NCI-H2081 (cell line): ENCODE measurements at places on chromosomes 12 and 14.

DNA sequence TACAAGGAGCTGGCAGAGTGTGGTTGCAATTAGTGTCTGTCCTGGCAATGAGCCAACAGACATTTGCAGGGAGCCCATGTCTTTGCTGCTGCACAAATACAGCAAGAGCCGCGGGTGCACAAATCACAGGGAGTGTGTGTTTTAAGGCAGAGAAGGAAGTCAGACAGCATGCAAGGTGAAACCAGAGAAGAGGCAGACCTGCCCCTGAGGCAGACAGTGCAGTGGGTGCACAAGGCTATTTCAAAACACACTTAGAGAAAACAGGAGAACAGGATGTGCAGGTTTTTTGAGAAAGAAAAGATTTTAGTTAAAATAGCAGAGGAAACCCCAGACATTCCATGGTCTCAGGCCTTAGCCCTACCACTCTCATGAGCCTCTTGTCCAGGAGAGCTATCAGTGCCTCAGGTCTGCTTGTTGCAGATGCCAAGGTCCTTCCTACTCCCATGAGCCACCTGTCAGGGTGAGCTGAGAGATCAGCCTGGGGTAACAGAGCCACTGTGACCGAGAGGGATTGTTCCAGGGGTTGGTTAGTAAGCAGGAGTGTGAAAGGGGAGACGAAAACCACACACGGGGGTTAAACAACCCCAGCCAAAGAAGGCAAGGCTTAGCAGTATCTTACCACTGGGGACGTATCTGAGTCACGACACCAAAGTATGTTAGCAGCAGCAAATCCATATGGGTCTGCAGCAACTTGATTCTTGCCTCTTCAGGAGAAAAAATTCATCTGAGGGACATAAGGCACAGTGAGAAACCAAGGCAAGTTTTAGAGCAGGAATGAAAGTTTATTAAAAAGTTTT is 78.1 kb downstream of the C14orf132 start:
- DNase-seq: peak; percentile 15

GRCh38 chr12:51898506-51898905 is 8.8 kb upstream of the ACVRL1 start:
- no peak for DNase-seq

DNA sequence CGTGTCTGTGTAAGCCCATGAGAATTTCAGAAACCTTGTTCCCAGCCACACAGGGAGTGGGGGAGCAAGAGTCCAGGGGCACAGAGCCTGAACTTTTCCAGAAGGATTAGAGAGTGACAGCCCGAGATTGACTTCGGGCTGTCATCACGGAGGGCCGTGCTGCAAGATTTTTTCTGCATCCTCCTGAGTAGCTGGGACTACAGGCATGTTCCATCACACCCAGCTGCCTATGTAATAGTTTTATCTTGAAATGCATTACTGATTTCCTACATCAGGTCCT is 14.4 kb downstream of the EVL start:
- no peak for DNase-seq

- DNase-seq: no peak
Measured at GRCh38 chr14:70696026-70696425, 54.3 kb downstream of the TTC9 start.

DNA sequence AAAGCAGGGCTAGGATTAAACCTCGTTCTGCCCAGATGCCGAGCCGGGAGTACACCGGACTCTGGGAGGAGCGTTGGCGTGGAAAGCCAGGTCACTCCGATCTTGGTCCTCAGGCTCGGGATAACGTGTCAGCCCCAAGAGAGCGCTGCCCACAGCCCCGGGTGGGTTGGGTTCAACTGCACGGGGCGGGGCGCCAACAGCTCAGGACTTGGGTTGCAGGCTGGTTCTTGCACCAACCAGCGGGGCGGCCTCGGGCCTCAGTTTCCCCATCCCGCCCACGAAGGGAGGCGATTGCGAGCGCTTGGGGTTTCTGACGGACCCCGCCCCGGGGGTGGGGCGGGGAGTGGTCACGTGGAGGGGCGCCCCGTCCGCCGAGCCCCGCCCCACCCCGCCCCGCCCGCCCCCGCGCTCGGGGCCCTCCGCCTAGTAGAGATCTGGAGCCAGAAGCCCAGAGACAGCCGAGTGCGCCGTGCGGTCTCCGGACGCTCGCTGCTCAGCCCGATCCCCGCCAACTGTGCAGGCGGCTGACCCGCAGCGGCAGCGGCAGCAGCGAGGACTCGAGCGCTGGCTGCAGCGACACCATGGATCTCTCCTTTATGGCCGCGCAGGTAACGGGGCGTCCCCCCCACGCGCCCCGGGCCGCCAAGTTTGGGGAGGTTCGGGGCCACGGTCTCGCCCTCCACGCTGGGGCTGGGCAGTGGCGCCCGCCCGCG is at the start of gene C14orf132:
Gene C14orf132, plus strand, starts transcription at position 443 of the 713 bp plus-strand sequence. Its CDS starts 139 bp downstream, at position 582.
- DNase-seq: peak; percentile 19

DNA sequence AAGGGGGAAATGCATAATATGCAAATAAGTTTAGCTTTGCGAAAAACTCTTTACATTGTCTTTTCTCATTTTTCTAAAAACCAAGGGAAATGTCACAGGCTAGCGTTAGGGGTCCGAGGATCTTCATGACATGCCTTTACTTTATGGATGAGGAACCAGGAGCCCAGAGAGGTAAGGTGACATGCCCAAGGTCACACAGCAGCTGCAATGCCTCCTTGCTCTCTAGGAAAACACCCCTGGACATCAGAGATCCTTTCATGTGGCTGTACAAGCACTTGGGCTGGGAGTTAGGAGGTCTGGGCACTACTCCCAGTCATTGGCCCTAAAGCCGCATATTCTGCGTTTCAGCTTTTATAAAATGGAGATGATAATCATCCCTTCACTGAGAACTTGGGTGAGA is 741 bp downstream of the PROX2 start:
- DNase-seq: no peak

DNA sequence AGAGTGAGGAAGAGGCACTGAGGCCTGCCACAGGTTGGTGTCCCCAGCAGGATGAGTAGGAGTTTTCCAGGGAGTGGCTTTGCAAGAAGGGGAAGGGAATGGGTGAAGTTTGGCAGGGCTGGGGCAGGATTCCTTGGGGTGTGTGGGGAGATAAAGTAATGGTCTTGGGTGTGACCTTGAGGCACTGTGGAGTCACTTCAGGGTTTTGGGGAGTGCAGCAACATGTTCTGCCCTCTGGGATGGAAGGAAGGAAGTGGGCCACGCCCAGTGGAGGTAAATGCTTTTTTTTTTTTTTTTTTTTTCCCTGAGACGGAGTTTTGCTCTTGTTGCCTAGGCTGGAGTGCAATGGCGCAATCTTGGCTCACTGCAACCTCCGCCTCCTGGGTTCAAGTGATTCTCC is 108.9 kb downstream of the ADCK1 start:
- no peak for DNase-seq

GRCh38 chr12:51874000-51874399 is 13.9 kb upstream of the ANKRD33 start:
- DNase-seq: no peak

DNA sequence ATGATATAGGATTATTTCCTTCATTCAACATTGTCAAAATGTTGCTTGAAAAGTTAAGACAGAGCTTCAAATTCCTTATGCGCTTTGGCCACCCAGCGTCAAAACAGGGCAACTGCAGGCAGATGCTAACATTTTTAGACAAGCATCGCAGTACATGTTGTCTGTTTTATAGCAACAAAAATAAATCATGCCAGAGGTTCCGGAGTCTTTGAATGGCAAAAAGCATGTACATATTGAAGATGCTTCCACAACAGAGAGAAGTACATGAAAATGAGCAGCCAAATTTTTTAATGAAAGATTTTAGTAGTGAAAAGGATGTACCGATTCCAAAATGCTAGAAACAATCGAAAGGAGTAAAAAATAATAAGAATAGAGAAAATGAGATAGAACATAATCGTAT is 49.8 kb upstream of the USP15 start:
- DNase-seq: peak; percentile 5

DNA sequence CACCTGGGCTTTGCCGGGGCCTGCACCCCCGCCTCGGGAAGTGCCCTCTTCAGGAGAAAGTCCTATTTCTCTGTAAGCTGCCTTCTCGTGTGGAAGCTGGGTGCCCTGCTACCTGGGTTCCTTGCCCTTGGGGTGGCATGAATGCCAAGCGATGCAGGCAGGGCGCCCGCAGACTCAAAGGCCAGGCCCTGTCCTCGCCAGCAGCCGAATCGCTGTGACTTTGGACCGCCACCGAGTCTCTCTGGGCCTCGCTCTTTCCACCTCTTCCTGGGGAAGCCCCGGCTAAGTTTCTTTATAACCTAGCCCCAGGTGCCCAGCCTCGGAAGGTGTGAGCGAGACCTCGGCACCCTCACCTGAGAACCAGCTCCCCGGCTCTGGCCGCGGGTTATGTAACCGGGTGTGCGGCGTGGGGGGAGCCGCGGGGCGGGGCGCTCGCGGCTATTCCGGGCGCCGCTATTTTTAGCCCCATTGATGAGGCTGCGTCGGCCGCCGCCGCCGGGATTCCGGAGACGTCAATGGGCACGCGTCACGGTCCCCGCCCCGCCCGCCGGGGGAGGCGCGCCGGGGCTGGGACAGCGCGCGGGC is 14.6 kb upstream of the NR4A1 start:
- DNase-seq: peak; percentile 82

DNA sequence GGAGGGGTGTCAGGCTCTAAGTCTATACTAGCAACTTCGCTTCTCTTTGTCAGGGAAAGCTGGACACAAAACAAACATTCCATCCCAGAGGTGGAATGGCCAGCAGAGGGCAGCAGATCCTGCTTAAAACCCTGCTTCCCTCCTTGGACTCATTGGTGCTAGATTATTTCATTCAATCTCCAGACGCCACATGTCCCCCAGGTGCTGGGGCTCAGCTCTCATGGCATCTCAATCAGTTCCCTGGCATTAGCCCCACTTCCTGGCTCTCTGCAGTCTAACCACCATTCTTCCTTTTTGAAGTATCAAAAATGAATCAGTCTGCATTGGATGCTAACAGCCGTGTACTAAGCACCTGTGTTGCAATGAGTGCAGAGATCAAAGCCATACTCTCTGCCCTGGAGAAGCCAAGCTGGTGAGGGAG is 8.1 kb upstream of the PPP1R1A start:
- DNase-seq: peak; percentile 42

DNA sequence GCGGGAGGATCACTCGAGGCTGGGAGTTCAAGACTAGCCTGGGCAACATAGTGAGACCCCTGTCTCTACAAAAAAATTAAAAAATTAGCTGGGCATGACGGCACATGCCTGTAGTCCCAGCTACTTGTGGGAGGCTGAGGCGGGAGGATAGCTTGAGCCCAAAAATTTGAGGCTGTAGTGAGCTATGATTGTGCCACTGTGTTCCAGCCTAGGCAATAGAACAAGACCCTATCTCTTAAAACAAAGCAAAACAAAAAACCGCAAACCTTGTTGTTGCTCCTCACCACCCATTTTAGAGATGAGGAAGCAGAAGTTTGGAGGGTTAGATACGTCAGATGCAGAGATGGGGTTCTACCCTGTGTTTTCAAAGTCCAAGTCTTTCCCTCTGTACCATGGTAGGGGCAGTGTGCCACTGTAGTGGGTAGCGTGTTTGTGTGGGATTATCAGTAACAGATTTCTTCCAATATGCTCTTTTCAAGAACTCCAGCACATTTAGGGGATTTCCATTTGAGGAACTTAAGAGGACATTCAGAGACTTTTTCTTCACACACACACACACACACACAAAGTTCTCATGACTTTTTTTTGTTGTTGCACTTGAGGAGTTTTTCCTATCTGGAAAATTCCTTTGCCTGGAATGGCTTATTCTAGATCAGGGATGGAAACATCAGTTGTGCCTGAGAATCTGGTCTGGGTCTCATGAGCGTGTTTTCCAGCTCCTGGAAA is 186.5 kb downstream of the CHST11 start:
- DNase-seq: no peak

DNA sequence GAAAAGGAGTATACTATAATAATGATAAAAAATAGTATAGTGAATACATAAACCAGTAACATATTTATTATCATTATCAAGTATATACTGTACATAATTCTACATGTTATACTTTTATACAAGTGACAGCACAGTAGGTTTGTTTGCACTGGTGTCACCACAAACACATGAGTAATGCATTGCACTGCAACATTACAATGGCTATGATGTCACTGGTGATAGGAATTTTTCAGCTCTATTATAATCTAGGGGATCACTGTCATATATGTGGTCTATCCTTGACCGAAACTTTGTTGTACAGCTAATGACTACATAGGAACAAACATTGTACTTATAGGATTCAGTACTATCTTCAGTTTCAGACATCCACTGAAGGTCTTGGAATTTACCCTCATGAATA is 165.8 kb upstream of the SYT1 start:
- DNase-seq: no peak

GRCh38 chr12:116922194-116922897 is 11.6 kb downstream of the FBXW8 start:
- DNase-seq: no peak

- DNase-seq: no peak
Measured at GRCh38 chr14:23365732-23366425, 907 bp upstream of the EFS start.

GRCh38 chr12:94445662-94446061 is 14.0 kb downstream of the CEP83 start:
- no peak for DNase-seq

DNA sequence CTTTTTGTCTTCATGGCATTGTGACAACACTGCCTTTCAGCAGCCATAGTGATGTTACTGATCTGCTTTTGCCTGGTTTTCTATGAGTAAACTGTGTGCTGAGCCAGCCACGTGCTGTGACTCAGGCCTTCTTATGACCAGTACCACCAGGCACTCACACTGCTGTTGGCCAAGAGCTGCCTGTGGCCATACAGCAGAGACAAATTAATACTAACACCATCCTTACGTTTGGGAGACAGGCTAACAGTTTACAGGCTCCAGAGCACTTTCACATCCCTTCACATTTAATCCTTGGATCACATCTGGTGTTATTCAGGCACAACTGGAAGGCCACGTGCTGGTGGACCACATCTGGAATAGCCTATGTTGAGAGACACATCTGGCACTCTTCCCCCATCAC is 377.9 kb downstream of the CCDC91 start:
- no peak for DNase-seq

GRCh38 chr12:82510386-82510785 is 152.1 kb downstream of the METTL25 start:
- DNase-seq: no peak

DNA sequence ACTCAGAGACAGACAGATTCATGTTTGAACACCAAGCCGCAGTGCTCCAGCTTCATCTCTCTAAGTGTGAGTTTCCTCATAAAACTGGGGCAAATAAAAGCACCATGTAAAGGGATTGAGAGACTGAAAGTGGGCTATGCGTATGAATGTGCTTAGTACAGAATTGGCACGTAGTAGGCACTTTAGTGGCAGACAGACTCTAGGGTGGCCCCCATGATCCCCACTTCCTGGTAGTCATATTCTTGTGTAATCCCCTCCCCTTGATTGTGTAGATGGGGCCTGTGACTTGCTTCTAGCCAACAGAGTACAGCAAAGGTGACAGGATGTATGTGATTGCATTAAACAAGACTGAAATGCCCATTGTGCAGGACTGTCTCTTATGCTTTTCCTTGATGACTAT is 43.0 kb downstream of the DAO start:
- DNase-seq: no peak

GRCh38 chr12:57242329-57242690 is 8.7 kb downstream of the STAC3 start:
- peak; percentile 78 for DNase-seq

DNA sequence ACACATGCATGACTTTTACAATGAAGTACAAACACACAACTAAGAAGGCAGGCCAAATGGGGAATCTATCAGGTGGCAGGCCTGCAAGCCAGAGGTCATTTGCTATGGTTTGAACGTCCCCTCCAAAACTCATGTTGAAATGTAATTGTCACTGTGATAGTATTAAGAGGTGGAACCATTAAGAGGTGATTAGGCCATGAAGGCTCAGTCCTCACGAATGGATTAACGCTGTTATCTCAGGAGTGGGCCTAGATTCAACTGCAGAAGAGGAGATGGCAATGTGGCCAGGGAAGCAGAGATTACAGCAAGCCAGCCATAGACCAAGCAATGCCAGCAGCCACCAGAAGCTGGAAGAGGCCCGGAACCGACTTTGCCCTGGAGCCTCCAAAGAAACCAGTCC is 13.5 kb upstream of the ACTR6 start:
- no peak for DNase-seq
